ENCODE measurements at places on chromosomes 12 and 14.

DNA sequence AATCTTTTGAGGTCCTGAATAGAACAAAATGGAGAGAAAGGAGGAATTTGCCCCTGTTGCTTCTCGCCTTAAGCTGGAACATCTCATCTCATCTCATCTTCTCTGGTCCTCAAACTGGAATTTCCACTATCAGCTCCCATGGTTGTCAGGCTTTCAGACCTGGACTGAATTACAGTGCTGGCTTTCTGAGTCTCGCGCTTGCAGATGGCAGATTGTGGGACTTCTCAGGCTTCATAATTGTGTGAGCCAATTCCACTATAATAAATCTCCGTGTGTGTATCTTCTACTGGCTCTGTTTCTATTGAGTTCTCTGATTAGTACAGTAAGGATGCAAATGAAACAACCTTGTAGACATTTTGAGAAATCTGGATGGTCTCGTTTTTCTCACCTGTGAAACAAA is 199.0 kb downstream of the TMEM117 start:
- no peak for DNase-seq

DNA sequence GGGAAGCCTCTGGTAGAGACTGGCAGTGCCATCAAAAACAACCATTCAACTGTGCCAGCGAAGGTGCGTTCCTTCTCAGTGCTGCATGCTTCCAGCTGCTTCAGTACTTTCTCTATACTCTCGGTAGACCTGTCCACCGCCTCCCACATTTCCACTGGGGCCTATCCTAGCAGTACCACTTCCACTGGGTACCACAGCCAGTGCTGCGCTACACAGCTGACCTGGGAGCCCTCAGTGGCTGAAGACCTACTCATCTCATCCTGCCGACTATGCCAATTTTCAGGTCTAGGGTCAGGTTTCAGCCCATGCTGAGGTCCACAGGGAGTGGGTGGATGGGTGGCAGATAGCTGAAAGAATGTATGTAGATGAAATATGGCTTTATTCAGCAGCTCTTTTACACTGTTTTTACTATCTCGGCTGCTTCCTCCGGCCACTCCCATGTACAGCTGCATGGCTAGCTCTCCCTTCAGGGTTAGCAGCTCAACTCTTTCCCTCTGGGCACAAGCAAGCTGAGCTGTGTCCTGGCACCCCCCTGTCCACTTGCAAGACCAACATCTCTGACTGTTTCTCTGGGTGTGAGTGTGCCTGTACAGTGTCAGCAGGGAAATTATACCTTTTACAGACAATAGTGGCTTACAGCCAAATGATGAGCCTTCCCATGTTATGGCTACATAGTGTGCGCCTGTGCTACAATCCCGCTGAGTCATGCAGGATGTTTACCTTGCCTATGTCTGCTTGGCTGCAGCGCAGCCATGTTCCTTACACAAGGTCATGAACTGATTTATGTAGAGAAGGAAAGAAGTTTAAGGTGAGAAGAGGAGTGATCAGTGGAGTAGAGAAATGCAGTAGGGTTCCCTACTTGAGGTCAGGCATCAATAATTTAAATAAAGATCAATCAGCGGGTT is 125.7 kb upstream of the DDHD1 start:
- no peak for DNase-seq

GRCh38 chr12:25591144-25591543 is 38.1 kb upstream of the LMNTD1 start:
- DNase-seq: no peak

DNA sequence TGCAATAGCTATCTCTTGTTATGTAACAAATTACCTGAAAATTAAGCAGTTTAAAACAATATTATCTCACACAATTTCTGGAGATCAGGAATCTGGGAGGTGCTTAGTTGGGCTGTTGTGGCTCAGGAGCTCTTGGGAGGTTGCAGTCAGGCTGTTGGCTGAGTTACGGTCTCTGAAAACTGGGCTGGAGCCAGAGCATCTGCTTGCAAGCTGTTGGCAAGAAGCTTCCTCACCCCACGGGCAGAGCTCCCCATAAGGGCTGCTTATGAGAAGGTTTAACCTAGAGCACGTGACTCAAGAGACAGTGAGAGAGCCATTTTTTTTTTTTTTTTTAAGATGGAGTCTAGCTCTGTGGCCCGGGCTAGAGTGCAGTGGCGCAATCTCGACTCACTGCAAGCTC is 346.8 kb downstream of the ATP23 start:
- no peak for DNase-seq

DNA sequence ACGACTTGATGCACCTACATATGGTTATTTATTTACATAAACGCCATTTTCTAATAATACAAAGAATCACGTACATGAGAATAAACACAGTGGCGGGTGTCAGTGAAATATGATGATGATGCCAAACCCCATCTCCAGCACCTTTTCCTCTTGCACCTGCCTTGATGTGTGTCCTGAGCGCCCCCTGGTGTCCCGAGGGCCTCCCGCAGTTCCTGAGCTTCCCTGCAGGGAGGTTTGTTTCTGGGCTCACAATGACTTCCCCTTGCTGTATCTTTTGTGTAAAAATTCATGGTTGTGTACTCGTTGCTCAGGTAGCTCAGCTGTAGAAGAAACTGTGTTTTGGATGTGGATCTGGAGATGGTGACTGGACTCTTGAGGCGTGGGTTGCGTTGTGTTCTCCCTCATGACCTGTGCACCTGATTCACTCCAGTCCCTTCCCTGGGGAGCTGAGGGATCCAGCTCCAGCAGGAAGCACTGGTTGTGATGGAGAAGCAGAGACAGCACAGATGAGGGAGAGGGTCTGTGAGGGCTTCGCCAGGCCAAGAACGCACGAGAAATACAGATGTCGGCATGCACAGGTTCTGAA is 1037.8 kb downstream of the TMEM121 start:
- peak; percentile 61 for DNase-seq

- peak; percentile 39 for DNase-seq
Observed at GRCh38 chr12:51009056-51009440, 17.1 kb downstream of the SLC11A2 start.

Measured in stimulated activated naive CD8-positive, alpha-beta T cell treated with anti-CD3 and anti-CD28 coated beads, Interleukin-15, amount 100 ng/mL, for 72 hours (primary cell).